NCI-H1048 (cell line): ENCODE measurements at places on chromosomes 11 and 22.

DNA sequence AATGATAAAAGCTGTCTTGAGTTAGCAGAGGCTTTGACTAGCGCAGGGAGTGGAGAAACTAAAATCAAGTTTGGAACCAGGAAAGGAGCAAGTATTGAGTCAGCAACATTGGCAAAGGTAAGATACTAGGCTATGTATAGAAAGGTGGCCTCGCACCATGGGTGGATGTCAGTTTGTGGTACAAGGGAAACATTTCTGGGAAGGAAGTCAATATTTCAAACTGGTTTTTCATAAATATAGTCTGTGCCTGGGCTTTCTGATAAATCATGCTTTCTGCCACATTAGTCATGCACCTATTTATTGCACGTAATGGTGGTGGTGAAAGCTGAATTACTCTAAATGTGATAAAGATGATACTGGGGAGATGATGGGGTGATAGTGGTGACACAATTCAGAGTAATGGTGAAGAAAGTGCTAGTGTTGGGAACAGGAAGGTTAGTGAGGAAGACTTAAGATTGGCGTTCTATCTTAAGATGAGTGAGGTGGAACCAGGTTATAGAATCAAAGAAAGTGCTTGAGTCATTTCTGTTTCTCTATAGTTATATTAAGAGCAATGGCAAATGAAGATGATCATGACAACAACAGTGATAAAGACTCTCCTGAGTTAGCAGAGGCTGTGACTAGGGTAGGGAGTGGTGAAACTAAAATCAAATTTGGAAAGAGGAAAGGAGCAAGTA lies 729.0 kb downstream of the FAM181B start:
- no peak for DNase-seq

- no peak for DNase-seq
Observed at GRCh38 chr11:67463680-67464410, 5.2 kb downstream of the TMEM134 start.

DNA sequence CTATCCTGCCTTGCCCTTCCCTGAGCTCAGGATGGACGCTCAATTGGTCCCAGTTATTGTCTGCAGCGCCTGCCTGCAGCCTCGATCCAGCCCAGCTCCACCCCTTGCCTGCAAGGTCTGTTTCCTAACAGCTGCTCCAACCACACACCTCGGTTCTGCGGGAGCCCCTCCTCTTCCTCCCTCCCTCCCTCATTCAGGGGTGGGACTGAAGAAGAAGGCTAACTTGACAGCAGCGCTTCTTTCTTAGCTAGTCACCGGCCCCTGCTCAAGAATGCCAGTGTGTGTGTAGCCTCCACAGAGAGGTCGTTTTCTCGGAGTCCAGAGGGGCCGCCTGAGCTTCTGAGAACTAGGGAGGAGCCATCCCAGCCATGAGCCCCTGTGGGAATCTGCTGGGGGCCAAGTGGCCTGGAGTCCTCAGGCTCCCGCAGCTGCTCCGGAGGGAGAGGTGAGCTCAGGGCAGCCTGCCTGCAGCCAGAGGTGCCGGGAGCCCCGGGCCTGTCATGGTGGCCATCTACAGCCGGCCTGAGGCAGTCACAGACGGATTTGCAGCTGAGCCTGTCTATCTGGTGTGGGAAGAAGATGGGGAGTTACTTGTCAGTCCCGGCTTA lies 36.1 kb downstream of the LIMK2 start:
- peak; percentile 14 for DNase-seq

DNA sequence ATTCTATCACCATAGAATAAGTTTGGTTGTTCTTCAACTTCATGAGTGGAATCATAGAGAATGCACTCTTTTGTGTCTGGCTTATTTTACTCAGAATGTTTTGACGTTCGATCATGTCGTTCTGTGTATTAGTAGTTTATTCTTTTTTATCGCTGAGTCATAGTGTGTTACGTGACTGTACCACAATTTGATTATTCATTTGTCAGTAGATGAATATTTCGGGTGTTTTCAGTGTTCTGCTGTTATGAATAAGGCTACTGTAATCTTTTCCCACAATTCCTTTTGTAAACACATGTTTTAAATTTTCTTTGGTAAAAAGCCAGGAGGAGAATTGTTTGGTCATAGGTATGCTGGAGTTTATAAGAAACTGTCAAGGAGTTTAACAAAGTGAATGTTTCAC lies 279.9 kb upstream of the B3GAT1 start:
- no peak for DNase-seq

- no peak for DNase-seq
Observed at GRCh38 chr11:16322190-16322589, 34.2 kb downstream of the SOX6 start.

DNA sequence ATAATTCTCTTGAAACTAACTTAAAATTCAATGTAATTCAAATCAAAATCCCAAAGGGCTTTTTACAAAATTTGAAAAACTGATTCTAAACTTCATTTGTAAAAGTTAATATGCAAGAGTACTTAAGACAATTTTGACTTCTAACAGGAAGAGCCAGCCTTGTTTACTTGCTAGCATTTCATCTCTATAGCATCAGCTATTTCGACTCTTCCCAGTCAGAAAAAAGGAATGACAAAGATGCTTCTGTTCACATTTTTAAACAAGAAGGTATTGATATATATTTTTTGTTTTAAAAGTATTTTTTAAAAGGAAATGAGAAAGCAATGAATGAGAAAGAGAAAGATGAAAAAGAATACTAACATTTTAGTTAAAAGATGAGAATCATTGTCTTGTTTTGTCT lies 16.4 kb downstream of the SLN start:
- no peak for DNase-seq

GRCh38 chr11:10599388-10600175 lies 31.1 kb upstream of the LYVE1 start:
- DNase-seq: no peak

DNA sequence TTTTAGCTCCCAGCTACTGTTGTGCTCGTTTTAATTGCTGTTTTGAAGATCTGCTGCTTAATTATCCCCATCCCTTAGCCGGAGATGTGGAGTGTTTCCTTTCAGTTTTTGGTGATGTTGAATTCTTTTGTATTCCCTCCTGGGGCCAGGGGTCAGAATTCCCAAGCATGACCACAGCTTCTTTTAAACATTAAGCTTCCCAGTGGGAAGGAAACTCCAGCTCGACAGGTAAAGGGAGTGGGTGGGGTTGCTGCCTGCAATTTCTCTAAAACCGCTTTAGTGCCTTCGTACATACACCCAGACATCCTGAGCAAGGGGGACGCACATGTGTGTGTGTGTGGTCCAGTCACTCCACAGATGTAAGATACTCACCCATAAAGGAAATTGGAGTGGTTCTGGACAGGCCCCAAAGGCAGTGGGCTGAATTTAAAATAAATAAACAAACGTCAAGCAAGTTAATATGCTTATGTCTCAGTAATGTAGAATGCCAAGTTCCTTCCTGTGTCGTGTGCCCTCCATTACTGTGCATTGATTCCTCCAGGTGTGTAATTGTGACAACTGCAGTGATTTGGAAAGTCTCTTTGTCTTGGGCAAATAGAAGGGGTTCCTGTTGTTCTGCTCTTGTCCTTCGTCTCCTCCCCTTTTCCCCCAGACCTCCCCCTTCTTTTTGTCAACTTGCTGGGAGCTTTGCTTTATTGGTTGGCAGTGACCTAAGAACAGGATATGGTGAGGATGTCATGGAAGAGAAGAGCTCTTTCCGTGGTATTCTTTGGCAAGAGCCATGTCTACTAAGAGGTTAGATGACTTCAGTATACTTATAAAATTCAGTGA lies 19.2 kb upstream of the ADSL start:
- no peak for DNase-seq

DNA sequence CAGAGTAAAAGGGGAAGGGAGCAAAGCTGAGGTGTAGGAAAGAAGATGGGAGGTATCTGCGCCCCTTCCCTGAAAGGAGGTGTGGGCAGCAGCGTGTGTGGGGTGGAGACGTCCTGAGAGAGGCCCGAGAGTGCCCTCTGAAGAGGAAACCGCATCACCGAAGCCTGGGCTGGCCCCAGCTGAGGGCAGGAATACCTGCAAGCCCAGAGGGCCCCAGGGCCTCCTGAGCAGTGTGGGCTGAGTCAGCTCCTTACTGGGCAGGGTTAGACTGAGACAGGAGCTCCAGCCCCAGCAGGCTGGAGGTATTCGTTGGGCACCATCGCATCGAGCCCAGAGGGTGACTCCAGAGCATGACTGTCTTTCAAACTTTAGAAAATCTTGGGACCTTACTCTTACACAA lies 534.0 kb upstream of the B3GAT1 start:
- no peak for DNase-seq
